ENCODE measurements at places on chromosomes 16 and 17. TPM values are rescaled to one million over a fixed set of nuclear protein-coding genes. Genes with fewer than 3 reads are reported as not detected.

GRCh38 chr17:57453841-57454425 lies 197.6 kb downstream of the MSI2 start:
- no peak for DNase-seq

DNA sequence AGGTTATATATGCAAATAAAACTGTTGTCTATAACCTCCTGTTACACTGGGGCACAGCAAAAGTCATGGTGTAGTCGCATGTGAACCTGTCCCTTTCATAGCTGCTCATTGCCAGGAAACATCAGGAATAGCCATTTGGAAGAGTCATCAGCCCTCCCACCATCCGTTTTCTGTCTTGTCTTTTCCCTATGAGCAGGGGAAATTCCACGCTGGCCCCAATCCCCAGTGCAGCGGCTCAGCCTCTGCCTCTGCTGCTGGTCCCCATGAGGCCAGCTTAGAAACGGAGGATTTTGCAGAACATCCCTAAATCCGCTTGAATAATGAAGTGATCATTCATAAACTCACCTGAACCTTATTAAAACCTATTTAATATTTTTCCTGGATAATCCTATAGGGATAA lies 10.5 kb downstream of the MAPT start:
- DNase-seq: no peak

- DNase-seq: no peak
Observed at GRCh38 chr16:68636064-68636560, 9.0 kb upstream of the CDH3 start.

DNA sequence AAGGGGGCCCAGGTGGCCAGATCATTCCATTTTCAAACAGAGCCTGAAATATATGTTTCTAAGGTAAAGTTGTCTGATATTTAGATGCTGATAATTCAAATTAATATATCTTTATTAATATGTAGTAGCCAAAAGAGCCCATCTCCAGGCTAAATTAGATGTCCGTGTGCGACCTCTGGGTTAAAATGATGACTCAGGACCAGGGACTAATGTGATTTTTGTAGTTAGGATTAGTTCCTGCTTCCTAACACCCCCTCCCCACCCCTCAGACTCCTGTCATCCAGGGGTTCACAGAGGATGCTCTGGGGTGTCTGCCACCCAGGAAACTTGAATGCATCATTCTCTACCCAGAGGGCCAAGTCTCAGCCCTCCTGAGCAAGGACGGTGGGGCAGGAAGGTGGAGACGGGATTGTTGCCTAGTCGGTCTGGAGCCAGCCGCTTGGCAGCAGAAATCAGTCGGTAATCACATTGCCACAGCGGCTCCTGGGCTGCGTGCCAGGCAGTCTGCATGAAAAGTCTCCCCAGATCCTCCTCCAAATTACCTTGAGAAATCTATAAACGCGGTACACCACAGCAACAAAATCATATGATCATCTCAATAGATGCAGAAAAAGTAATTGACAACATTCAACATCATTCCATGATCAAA lies 29.8 kb downstream of the CNGB1 start:
- DNase-seq: no peak

DNA sequence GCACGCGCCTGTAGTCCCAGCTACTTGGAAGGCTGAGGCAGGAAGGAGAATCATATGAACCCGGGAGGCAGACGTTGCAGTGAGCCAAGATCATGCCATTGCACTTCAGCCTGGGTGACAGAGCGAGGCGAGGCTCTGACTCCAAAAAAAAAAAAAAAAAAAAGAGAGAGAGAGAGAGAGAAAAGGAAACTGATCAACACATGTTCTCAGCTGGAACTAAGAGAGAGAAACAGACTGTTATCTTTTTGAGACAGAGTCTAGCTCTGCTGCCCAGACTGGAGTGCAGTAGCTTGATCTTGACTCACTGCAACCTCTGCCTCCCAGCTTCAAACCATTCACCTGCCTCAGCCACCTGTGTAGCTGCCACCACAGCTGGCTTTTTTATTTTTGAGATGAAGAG lies 60.4 kb downstream of the STH start:
- no peak for DNase-seq

The RNF157 gene
- total RNA-seq: 0.41 TPM

- no peak for DNase-seq
Observed at GRCh38 chr16:11331967-11332366, 13.3 kb upstream of the RMI2 start.

DNA sequence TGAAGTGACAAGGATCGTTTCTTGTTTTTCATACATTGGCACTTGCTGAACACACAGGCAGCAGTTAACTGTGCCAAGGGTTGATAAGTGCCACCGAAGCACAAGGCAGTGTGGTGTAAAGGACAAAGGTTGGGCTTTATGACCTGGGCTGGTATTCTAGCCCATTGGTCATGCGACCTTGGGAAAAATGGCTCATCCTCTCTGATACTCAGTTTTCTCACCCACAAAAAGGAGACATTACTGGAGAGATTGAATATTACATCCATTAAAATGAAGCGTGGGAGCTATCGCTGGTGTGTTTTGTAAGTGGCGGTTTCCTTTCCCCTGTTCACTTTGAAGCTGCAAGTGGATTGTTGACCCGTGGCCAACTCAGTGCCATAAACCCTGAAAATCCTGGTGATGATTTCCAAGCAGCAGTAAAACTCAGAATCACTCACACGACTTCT lies 216.9 kb downstream of the HAPSTR1 start:
- DNase-seq: no peak

The KRT26 gene
- total RNA-seq: not detected

- DNase-seq: no peak
Observed at GRCh38 chr17:2905269-2905668, 109.0 kb downstream of the RAP1GAP2 start.

DNA sequence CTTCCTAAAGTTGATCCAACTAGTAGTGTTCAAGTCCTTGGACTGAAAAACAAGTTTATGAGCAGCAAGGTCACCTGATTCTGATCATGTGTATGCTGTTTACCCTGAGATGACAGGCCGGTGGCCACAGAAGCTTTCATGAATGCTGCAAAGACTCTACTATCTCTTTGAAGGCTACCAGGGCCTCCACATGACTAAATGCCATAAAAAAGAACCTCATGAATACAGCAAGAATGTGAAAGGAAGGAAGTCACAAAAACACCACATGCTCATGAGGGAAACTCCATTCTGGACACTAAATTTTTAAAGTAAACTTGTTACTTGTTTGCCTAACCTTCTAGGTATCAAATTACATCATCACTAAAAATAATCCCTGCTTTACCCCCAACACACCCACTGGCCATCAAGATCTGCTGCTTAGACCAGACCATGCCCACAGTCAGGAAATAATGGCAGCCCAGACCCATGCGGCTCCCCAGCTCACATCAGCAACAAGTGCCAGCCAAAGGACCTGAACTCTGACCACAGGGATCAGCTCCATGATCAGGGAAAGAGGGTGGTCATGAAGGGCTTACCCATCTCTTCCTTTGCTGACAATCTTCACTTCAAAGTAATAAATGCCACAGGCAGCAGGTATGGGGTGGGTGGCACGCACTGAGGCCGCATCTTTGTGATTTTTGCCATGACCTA lies 1.4 kb downstream of the RANBP10 start:
- no peak for DNase-seq

The ALDH3A2 gene
- total RNA-seq: 125 TPM

The ESRP2 gene
- total RNA-seq: 2.0 TPM

DNA sequence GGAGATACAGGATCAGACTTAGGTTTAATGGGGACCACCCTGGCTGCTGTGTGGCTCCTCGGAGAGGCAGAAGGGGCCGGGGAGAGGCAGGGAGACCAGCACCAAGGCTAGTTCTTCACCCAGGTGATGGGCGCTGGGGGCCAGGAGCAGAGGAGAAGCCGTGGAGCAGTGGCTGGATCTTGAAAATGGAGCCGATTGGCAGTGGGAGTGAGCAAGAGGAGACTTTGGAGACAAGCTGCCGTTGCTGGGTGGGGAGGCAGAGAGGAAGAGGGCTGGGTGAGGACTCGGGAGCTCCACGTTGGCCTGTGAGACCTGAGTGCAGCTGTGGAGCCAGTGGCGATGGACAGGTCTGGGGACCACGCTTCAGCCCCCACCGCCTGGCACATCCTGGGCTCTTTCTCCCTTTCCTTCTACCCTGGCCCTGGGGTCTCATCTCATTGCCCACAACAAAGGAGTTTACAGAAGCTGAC lies 9.0 kb downstream of the RAB11FIP4 start:
- no peak for DNase-seq

GRCh38 chr16:59665618-59666220 lies 931.6 kb upstream of the GOT2 start:
- DNase-seq: no peak

All from thoracic aorta (tissue), 2 donors.